Lower leg skin (tissue), 4 donors: ENCODE measurements at places on chromosomes 6 and 20.

GRCh38 chr20:37278966-37279590 is 10.4 kb upstream of the MANBAL start:
- DNase-seq: no peak

- DNase-seq: peak; percentile 58
Observed at GRCh38 chr6:14763139-14763538, 482.7 kb upstream of the JARID2 start.

- DNase-seq: no peak
Observed at GRCh38 chr6:130202782-130203181, 20.0 kb downstream of the SAMD3 start.

DNA sequence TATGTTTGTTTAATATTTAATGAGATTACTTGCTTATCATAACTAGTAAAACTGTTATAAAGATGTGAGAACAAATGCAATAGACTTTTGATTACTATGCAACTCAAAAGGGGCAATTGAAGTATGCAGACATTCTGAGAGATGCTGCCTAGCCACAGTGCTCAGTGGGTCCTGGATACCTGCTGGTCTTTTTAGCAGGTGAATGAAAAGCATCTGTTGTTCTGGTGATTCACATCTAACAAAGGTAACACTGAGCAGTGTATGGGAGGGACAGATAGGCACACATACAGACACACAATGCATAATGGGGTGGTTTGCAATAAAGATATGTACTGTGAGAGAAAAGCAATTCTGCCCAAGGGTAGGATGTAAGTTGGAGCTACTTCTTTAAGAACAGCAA is 46.9 kb downstream of the OGFRL1 start:
- no peak for DNase-seq

DNA sequence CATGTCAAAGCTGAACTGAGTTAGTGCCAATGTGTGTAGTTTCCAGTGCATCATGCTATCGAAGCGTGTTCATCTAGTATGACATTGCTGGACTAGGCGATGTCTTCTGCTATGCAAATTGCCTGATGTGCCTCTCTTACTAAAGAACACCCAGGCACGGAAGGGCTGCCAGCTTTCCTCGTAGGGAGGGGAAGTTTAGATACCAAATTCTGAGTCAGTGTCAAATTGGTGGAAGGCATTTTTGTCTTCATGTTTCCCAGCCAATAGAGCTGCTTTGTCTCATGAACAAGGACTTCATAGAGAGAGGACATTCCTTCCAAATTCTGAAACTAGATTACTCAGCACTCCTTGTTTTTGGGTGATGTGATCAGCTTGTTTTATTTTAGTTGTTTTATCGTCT is 320.1 kb downstream of the BTBD3 start:
- no peak for DNase-seq

- no peak for DNase-seq
Observed at GRCh38 chr20:8196096-8196495, 64.0 kb downstream of the PLCB1 start.

DNA sequence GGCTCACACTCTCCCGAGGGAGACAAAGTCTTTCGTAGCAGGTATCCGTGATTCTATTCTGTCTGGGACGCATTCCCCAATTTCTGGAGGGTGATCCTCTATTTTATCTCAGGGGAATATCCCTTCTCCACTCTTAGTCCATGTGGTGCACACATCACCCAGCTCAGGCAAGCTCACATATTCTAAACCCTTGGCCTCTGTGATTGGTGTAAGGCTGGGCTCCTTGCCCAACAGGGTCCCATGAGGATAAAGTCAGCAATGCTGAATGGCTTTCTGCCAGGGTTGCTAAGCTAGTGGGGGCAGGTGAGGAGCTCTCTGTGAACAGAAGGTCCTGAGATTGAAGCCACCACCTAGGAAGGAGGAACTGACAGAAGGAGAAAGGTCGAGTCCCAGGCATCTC is 137.2 kb downstream of the CDH26 start:
- DNase-seq: no peak

- no peak for DNase-seq
Observed at GRCh38 chr20:7520361-7520760, 419.9 kb downstream of the HAO1 start.

- no peak for DNase-seq
Observed at GRCh38 chr20:10111959-10112250, 77.1 kb downstream of the ANKEF1 start.
